Activated CD4-positive, alpha-beta memory T cell treated with anti-CD3 and anti-CD28 coated beads for 36 hours (primary cell): ENCODE measurements at places on chromosomes 11 and 22.
A peak's percentile ranks its signal among the peaks of the same experiment; 100 is the strongest.

DNA sequence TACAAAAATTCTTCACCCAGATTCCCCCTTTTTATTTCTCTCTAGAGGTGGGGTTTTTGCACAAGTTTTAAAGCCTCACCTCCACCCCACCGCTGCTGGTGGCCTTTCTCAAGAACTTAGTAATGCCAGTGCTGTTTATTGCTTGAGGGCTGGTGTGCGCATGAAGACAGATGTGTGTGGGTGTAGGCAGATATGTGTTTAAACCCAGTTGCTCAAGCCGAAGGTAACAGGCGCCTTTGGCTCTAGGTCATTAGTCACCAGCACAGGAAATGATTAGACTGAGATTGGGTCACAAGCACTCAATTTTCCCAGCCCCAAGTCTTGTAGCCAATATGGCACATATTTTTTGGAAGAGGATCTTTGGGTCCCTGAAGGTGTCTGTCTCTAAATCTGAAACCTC lies 2.7 kb upstream of the CLMP start:
- DNase-seq, result peak; percentile 52

DNA sequence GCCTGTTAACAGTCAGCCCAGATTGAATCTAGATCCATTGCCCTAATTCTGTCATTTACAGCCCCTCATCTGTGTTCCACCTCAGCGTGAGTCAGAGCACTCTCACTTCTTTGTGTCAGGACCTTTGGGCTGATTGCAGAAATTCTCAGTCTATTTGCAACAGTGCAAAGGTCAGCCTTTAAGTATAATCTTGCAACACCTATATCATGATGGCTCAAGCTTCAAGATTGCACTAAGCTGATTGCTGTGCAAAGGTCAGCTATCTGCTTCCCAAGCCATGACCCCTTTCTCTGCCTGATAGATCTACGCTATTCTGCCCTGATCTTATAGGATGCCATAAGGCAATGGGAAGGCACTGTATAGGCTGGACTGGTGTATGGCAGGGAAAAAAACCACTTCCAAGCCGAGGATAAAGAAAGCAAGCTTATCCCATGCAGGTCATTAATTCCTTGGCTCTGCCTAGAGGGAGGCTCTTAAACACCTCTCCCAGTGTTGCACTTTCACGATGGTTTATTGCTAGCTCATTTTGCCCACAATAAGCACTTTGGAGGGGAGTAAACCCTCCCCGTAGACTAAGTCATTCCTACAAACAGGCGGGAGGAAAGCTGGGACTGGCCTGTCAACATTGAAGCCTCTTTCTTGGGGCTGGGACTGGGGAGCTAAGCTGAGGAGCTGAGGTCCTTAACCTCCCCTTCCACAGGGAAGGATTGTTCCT lies 100.6 kb downstream of the RRAS2 start:
- no peak for DNase-seq

DNA sequence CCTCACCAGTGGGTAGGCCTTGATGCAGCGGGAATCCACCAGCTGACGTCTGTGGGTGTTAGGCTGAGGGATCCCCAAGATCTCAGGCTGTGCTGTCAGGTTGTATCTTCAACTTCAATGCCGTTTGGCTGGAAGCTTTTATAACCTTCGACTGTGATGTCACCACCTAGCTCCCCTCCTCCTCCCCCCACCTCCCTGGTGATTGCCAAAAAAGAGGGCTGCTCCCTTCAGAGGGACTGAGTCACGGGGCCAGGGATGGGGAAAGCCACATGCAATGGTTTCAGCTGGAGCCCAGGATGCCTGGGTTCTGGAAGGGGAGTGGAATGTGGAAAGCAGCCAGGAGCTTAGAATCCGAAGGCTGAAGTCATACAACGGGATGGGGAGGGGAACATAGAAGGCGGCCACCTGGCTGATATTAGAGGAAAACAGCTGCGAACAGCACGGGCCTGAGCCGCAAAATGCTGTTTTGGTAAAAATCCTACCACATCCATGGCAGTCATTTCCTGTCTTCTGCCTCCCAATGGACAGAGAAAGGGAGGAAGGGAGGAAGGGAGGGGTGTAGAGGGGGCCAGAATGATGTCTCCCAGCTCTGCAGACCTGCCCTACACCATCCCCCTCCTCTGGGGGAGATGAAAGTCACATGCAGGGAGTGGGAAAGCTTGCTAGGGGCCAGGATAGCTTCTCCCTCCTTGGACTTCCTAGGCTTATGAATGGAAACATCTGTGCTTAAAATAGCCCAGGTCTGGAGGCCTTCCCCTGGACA lies at the start of gene LRRN4CL:
LRRN4CL (minus strand) TSS at position 110 of the 763 bp plus-strand sequence. CDS start 1,022 bp downstream, outside the sequence.
- no peak for DNase-seq

DNA sequence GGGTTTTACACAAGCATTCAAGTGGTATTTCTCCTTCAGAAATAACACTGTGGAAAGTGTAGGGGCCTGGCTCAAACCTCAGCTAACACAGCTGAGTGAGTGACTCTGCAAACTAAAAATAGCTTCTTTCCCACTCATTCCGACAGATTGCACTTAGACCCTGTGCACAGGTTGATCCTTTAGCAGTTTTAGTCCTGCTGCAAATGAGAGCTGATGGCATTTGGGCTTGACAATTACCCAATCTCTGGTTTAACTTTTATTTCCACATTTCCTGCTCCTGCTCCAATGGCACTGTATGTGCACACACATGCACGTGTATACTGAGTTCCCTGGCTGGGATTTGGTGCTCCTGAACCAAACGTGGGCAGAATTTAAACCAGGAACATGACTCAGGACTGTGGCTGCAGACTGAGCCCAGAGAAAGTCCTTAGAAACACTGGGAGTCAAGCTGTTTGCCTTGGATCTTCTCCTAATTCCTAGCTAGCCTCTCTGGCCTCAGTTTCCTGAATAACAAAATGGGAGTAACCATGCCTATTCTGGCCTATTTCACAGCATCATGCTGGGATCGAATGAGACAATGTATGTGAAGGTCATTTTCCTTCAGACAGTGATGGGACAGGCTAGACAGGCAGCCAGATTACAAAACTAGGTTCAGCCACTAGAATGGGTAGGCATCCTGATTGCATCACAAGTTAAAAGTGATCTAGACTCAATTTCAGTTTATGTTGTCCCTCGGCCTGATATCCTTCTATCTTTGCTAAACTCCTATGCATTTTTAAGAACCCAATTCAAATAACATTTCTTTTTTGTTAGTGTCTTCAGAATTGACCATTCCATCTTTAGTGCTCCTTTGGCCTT lies 58.2 kb downstream of the SERGEF start:
- DNase-seq, result no peak

- no peak for DNase-seq
Observed at GRCh38 chr22:17581056-17581455, 17.8 kb downstream of the SLC25A18 start.

- DNase-seq, result no peak
Observed at GRCh38 chr11:128766591-128767081, 72.8 kb downstream of the FLI1 start.
